ENCODE measurements at places on chromosomes 3 and 15.

DNA sequence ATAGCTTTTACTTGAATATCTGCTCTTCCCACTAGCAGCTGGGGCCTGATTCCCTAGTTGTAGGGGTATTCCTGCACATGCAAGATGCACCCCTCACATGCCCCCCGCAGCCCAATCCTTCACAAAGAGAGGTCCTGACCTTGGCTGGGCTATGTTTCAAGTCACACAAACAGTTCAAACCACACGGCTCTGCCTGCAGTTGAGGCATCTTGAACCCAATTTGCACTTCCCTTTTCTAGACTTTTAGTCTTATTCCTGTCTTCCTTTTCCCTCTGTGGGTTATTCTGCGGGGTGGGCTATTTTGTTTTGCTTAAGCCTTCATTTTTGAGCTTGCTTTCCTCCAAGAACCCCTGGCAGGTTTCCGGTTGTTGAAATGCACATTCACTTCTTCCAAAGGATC is 13.3 kb upstream of the CCR1 start:
- DNase-seq = no peak

DNA sequence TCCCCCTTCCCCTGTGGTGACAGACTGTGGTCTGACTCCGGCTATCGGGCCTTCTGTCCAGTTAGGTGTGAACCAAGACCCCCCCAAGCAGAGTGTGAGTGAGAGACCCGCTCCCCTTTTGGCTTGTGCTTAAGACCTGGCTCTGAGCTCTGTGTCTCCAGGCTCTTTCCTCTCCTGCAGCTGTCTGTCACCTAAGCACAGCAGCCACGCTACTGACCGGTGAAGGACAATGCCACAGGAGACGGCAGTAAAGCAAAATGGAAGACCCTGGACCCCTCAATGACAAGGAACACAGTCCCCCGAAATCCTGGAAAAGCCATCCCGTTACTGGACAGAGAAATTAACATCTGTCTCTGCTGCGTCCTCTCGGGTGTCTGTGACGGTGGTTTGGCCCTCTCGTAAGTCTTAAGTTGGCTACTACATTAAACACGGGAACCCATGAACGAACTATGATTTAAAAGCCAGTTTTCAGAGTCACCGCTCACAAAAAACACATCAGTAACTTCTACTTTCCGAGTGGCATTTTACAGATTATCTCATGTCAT is 53.7 kb downstream of the CHSY1 start:
- no peak for DNase-seq

DNA sequence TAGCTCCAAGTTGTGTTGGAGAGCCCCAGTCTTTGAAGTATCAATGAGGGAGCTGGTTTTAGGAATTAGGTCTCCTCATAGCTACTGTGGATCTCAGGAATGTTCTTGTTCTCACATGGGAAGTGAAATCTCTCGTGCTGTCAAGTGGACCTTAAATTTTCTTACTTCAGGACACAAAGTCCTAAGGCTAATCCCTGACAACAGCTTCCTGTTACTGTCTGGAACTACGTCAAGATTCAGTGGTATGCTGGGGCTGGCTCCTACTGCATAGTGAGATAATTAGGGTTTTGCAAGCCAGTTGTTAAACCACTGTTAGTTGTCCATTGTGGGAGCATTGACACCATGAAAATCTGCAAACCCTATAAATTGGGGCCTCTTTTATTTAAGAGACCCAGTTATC is 22.8 kb downstream of the MESP1 start:
- no peak for DNase-seq

DNA sequence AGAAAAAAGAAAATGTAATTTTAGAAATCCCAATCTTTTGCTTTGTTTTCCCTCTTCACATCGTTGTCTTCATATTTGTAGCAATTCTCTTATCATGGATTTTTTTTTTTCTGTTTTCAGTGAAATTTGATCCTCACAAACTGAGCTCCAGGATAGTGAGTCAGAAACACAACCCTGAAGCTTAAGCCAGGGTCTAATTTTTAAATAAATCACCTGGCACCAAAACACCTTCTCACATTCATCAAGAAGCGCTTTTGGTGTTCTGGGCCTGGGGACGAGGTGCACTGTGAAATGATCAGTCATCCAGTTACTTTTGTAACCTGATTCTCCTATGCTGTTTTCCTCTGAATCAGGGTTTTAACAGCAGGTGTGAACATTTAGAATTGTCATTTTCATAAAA is 87.7 kb downstream of the REC114 start:
- no peak for DNase-seq

GRCh38 chr15:101391981-101392640 is 97.1 kb upstream of the SNRPA1 start:
- no peak for DNase-seq

DNA sequence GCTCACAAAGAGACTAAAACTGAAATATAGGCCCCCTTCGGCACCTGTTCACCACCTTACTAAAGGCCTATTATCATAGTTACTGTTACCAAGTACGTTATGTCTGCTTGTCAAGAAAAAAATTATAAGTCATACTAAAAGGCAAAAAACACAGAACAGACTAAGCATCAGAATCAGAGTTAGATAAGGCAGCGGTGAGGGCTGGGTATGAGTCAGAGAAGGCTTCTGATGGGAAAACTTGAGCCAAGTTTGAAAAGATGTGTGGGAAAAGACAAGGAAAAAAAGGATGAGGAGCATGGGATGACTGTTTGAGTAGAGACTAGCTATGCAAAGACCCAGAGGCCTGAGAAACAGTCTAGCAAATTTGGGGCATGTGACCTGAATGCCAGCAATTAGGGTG is 387.2 kb upstream of the SGO1 start:
- DNase-seq = no peak

DNA sequence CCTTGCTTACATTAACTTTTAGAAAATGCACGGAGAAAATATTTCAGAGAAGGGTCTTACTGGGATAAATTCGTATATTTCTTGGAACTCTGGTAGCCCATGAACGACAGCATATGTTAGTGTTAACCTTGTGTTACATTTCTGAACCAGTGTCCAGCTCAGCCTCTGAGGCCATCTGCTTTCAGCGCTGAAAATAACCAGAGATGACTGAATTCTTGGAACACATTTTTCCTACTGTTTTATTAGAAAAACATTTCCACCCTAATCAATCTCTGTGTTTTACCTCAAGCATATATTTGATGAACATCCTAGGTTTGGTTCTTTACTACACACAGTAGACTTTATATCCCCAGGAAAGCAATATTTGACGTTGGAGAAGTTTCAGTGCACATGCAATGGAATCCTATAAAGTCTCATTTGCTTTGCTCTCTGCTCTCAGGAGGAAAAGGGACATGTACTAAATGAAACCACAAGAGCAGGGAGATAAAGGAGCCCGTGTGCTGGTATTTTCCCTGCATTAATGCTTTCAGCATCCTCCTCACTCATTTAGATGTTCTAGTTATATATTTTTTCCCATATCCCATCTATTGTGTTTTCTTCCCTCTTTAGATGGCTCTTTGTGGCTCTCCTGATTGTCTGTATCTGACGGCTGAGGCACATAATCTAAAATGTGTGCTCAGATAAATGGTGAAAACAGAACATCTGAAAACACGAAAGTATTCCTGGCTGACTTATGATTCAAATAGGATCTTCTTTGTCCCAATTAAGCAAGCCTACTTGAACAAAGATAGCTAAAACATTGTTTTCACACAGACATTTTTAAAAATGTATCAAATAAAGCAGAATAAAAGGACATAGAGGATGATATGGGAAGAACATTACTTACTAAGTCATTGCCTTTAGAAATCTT is 151.7 kb upstream of the KCNMB2 start:
- DNase-seq = no peak

DNA sequence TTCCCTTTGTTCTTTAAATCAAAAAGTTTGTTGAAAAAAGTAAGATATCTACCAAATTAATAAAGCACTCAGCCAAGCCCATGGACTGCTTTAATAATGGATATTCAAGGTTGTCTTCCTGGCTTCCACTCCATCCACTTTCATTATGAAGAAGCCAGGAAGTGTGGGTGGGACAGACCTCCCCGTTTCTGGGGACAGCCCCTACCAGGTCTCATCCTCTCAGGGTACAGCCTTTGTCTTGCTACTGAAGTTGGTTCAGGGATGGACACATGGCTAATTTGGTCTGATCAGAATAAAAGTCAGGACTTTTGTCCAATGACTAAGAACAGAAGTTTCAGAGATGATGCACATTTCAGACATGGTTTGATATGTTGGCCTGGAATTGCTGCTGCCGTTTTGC is 32.6 kb downstream of the CCNB2 start:
- no peak for DNase-seq

- DNase-seq = no peak
These were observed 27.9 kb downstream of the FEM1B start for GRCh38 chr15:68305420-68305871.

- DNase-seq = no peak
These were observed 231.3 kb downstream of the LPP start for GRCh38 chr3:188385295-188385694.

DNA sequence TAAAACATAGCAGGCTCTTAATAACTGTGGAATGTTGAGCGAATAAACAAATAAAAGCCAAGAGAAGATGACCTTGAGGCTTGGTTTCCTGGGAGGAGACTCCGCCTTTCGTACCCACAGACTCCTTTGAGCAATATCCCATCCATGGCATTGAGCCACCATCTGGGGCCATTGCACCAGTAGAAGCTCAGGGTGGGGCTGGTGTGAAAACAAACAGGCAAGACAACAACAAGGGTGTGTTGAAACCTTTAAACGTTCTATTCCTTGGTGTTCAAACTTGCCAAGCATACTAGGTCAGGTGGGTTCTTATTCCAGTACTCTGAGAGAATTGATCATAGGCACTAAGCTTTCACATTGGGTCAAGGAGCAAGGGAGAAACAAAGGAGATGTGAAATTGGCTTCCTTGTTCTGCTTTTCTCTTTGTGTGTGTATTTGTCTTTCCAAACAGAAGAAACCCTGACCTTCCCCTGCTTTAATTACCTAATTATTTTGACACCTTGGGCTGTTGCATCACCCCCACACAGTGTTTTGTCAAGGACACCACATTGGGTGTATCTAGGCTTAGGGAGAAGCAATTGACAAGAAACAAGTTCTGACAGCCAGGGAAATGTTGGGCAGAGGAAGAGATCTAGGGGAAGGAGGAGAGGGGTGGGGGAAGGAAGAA is 105.1 kb upstream of the BCL6 start:
- no peak for DNase-seq

- no peak for DNase-seq
These were observed 122.2 kb upstream of the WNT5A start for GRCh38 chr3:55609230-55609827.

DNA sequence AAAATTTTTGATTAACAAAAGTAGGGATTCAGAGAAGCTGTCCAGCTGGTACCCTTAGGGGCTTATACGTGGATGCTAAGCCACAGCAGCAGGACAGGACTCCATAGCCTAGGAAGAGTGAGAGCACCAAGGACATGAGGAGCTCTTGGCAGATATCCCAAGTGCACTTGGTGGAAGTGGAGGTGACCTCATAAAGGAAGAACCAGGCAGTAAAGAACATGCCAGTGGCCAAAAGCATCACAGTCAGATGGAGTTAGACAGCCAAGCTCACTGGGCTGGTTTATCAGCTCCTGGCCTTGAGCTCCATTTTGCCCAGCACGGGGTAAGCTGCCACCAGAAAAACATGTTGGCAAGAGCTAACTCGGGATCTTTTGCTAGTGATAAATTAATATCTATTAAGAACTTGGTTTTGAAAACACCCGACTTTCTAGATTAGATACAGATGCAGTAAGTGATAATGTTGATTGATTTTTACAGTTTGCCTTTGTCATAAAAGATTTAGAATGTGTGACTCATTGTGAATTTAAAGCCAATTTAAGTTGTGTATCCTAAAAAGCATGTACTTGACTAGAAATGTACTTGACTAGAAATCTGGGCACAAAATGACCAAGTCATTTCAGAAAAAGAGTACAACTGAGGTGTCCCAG is 108.0 kb downstream of the CMSS1 start:
- DNase-seq = peak; percentile 9

DNA sequence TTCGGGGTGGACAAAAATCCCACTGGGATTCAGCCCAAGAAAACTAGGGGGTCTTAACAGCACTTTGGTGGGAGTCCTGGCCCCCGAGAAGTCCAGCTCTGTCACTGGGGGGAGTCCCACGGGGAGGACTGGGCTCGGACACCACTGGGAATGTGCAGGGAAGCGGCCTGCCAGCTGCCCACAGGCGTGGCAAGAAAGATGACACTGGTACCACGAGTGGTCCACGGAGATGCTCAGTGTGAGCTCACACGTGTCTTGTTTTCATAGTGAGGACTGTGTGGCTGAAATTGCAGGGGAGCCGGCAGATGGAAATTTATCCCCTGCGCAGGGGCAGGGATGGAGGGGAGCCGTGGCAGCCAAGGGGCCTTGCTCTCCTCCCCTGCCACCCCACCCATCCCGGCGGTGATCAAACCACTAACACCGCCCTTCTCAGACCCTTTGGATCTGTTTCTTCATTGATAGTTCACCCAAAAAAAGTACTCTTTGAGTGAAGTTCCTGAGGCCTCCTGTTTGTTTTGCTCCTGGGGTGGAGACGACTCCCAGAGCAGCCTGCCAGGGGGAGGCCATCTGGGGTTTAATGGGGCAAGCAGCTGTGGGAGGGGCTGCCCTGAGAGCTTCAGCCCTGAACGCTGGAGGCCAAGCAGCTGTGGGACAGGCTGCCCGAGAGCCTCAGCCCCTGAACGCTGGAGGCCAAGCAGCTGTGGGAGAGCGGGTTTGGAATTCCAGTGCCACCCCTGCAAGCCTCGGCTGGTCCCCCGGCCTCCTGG is 130.9 kb downstream of the LRRK1 start:
- no peak for DNase-seq

- no peak for DNase-seq
These were observed 20.2 kb downstream of the SEMA6D start for GRCh38 chr15:47737477-47737876.

- no peak for DNase-seq
These were observed 14.4 kb downstream of the DAG1 start for GRCh38 chr3:49484471-49484870.

- DNase-seq = no peak
These were observed 13.1 kb downstream of the PLA2G4F start for GRCh38 chr15:42143356-42143755.

DNA sequence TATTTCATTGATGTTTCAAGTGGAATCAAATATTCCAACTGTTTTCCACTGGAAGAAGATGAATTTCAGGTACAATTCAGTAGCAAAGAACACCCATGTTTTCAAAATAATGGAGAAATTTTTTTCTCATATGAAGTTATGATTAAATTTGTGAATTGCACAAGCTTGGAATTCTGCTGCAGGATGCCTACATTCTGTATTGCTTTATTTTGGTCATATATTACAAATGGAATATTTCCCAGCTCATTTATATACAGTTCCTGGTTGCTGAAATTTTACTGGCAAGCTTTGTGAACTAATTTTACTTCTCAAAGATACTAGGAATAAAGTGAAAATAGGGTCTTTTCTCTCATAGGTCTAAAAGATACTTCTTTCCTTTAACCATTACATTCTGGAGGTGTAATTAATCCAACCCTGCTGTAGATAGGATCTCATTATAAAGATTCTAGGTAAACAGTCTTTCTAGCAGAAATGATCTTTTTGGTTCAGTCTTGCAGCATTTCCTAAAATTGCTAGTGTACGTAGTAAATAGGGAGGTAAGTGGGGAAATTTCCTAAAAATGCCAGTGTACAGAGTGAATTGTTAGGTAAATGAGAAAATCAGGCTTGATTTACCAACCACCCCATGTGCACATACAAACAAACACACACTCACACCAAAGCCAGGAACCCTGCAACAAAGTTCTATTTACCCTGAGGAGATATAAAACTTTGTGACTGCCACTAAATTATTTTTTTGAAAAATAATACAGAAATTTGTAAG is 393.5 kb upstream of the TPRG1 start:
- no peak for DNase-seq

All from NCI-H774 (cell line).